ENCODE measurements at places on chromosomes 1 and 21.

DNA sequence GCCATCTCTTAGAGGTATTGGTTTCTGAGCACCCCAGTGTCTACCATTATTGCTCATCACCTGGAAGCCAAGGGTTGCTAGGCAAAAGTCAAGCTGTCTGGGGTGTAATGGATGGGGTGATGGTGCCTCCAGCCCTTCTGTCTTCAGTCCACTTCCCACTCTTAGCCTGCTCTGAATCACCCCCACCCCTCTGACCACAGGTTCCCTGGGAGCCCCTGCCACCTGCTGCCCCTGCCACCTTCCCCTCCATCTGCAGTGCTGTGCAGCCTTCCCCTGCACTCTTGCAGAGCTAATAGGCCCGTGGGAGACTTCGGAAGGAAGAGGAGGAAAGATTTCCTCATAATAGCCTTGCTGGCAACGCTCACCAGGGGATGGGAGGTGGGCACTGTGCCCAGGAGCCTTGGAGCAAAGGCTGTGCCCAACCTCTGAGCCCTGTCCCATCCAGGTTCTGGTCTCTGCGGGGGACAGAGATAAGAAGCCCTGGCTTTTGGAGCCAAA, 35.5 kb downstream of the CAPN2 start:
- DNase-seq: no peak

- DNase-seq: no peak
Measured at GRCh38 chr1:205883792-205884191, 33.9 kb upstream of the PM20D1 start.

DNA sequence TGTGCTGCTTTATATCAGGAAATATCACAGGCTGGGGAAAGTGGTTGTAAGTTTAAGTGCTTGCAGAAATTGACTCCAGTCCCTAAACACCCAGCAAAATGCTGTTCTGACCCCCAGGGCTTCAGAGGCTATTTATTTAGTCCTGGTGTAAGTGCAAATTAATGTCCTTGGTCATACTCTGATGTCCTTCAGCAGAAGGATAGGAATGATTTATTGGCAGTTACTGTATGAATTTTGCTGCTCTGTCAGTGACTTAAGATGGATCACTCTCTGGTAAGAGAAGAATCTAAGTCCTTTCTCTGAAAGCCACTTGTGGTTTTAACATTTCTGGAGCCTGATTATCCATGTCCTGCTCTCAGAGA, 21.9 kb downstream of the FAM20B start:
- DNase-seq: no peak

DNA sequence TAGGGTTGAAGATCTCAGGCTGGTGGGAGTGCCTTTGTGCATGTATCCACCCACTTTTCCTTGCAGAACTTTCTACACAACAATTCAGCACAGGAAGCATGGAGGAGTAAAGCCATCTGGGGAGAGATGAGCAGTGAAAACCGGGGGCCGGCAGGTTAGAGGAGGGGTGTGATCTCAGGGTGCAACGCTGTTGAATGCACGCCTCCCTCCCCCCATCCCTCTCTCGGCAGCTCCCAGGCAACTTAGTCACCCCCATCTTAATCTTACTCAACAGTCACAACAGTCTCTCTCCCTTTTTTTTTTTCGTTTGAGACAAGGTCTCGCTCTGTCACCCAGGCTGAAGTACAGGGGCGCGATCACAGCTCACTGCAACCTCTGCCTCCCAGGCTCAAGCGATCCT, 16.6 kb upstream of the ABCG1 start:
- DNase-seq: no peak

DNA sequence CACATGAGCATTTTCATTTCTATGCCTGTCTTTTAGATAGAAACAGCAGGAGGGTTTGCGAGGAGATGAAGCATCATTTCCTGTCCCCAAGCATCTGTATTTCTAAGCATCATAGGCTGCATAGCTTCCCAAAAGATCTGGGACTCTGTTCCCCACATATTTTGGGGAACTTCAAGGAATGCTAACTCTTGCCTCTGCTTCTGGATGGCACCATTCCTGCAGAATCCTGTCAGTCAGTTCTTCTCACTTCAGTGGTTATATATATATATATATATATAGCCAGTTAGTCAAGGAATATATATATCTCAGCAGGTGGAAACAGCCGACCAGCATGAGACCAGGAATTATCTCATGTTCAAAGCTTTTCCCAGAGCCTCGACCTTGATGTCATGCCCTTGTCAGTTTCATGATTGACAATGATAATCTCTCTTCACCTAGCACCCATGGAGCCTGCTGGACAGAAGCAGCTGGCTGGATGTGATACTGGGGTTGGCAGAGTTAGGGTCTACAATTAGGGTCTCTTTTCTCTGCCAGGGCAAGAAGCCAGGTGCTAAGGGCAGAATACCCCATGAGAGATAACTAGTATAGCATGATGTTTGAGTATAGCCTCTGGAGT, 2.4 kb downstream of the PFKFB2 start:
- DNase-seq: no peak
